NCI-H1694 treated with DMSO at 0.1 percent for 48 hours (cell line): ENCODE measurements at places on chromosomes 7 and 10.

DNA sequence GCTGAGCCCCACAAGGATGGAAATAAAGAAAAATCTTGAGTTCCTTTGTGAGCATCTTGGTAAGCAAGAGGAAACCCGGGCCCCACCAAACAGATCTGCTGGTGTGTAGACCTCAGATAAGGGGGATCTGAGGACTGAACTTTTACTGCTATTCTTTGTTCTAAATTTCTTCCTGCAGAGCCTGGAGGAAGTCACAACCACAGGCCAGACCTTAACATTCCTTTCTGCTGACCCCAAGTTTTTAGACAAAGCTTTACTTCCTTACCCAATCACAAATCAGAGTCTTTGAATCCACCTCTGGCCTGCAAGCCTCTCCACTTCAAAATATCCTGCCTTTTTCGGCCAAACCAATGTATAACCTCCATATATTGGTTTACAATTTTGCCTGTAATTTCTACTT lies 352.6 kb upstream of the AUTS2 start:
- no peak for DNase-seq

DNA sequence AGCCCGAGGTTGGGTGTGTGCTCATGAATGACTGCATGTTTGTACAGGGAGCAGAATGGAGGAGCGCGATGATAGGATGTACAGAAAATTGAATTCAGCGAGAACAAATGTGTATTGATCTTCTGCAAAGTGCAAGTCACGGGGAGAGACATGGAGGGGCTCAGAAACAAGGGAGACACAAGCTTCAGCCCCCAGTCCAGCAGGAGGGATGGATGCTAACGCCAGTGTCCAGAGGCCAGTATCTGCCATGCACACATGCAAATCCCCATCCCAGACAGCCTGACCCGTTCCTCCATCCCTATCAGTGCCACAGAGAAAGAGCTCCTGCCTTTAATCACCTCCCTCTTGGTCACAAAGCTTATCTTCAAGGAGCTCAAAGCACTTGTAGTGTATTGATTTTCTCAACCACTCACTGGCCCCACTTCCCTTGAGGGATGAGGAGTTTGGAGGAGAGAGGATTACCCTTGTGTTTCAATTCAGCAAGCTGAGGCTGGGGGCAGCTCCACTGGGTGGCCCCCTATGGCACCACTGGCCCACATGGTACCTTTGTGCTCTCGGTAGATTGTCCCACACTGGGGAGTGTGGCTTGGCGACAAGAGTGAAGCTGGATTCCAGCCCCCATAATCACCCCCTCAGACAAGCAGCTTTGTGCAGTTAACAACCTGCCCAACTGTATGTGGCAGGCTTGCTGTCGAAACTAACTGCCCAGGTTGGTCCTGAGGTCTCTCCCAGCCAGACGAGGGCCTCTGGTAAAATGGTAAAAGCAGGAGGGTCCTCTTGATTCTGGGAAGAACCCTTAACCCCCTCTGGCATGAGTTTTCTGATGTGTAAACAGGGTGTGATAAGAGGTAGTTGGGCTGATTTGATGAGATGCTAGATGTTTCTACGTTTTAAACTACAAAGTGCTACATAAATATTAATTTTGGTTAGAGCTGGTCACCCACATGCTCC lies 151.6 kb upstream of the UNC5B start:
- DNase-seq: no peak

- no peak for DNase-seq
Observed at GRCh38 chr7:28466341-28466740, 54.0 kb downstream of the CREB5 start.

DNA sequence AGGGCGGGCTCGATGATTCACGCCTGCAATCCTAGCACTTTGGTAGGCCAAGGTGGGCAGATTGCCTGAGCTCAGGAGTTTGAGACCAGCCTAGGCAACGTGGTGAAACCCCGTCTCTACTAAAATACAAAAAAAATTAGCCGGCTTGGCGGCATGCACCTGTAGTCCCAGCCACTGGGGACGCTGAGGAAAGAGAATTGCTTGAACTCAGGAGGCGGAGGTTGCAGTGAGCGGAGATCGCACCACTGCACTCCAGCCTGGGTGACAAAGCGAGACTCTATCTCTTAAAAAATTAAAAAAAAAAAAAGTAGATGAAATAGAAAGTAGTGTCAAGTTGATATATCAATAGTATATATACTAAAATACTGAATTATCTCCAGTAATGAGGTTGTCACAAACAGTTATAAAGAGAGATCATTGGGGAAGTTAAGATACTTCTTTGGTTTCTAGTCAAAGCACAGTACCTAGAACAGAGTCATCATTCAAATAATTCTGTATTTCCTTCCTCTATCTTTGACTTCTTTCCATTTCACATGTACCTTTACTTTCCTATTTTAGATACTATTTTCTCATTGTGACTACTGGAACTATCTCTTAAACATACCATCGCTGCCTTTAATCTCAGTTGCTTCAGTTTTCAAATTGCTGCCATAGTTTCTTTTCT lies 491.7 kb downstream of the GRM8 start:
- no peak for DNase-seq

- DNase-seq: no peak
Observed at GRCh38 chr7:158869876-158870275, 13.5 kb downstream of the DYNC2I1 start.

DNA sequence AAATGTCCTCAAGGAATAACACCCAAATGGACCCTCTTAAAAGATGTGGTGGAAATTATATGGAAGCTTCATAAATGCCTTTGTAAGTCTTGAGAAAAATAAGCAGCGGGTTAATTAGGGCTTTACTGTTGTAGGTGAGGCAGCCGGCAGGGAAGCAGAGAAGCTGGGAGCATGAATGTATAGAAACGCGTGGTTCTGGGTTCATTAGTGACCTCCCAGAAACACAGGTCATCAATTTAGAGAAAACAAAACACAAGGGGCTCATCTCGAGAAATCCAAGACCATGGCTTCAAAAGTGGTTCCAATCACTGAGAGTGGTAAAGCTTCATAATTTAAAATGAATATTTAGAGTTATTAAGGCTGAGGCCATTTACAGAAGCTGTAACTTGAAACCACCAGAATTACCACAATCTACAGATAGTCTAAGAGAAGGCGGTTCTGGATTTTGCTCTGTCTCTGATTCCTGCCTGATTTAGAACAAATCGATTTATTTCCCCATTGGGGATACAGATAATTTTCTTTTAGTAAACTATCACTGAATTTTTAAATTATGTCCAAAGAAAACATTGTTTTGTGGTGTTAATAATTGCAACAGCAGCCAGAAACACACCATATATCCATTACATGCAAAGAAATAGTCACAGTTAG lies 20.7 kb downstream of the GARIN1A start:
- DNase-seq: no peak

- DNase-seq: no peak
Observed at GRCh38 chr7:2530071-2530987, 10.8 kb downstream of the LFNG start.

DNA sequence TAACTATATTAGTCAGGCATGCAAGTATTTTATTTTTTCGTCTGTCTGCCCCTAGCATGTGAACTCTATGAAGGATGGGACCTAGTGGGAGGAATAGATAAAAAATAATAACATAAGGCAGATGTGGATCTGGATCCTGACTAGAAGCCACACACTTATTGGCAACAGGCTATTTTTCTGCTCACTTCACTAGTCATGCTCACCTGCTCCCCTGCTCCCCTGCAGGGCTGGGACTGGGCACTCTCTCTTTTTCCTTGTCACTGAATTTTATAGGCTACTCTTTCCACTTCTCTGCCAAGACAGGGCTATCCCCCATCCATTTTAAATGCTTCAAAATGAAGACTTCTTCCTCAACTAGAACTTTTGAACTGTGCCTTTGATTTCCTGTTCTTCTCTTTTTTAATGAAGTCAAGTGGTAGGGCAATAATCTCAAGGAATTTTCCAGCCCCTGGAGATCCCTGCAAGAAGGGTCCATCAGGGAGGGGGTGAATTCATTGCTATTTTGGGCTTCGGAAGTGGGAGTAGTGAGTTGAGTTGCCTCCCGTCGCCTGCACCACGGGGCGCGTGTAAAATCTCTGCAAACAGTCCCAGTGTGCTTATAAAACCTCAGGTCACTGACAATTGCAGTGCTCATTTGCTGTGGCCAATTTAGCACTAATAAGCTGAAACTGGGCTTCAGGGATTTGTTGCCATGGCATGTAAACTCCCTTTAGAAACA lies 156.7 kb upstream of the NPVF start:
- DNase-seq: peak; percentile 6

GRCh38 chr7:23938937-23939552 lies 229.0 kb downstream of the STK31 start:
- peak; percentile 22 for DNase-seq

DNA sequence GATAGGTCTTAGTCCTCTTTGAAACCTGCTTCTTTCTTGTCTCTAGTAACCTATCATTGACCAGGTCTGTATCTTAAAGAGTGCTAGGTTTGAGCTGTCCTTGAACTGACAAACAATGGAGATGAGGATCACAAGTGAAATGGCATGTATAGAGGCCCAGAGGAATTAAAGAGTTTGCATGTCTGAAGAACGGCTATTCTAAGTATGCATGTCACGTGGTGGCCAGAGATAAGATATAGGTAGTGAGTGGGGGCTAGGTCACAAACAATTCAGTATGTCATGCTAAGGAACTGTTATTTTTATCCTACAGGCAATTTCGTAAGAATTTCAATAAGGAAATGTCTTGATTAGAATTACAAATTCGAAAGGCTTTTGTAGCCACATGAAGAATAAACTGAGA lies 95.3 kb downstream of the SUGCT start:
- no peak for DNase-seq

- no peak for DNase-seq
Observed at GRCh38 chr7:83270407-83270806, 107.7 kb upstream of the PCLO start.

GRCh38 chr10:69086001-69086509 lies 1.8 kb upstream of the SRGN start:
- no peak for DNase-seq

- DNase-seq: no peak
Observed at GRCh38 chr7:66737667-66738066, 2.9 kb upstream of the RABGEF1 start.

DNA sequence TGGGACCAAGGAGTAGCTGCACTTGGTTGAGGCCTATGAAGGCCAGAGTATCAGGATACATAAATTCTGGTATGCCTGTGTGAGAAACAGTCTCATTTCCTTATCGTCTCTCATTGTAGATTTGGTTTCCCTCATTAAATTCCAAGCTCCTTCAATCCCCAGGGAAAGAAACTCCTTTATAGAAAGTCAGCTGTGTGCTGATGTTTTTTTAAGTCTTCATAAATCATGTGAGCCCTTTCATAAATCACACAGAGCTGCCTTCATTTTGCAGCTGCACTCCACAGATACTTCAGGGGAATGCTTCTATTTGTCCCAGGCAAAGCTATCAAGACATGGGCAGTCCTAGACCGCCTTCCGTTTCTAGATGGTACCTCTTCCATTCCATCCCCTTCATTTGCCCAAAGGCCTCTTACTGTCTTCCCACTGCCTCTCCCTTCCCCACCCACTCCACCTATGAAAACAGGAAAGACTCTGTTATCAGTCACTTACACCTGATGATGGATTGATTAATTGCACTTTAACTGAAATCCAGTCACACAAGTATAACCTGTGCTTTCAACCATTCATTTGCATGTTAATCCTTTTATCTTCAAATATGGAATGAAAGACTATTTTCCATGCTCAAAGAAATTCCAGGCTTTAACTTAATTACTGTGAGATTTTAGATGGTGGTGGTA lies 290.2 kb downstream of the C7orf25 start:
- no peak for DNase-seq

DNA sequence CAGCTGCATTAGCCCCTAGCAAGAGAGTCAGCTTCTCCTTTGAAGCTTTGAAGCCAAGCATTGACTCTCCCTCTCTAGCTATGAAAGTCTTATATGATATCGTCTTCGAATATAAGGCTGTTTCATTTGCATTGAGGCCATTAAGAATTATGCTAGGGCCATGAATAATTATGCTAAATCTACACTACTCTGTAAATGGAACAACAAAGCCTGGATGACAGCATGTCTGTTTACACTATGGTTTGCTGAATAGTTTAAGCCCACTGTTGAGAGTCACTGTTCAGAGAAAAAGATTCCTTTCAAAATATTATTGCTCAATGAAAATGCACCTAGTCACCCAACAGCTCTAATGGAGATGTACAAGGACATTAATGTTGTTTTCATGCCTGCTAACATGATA lies 52.8 kb downstream of the ZNF438 start:
- no peak for DNase-seq

DNA sequence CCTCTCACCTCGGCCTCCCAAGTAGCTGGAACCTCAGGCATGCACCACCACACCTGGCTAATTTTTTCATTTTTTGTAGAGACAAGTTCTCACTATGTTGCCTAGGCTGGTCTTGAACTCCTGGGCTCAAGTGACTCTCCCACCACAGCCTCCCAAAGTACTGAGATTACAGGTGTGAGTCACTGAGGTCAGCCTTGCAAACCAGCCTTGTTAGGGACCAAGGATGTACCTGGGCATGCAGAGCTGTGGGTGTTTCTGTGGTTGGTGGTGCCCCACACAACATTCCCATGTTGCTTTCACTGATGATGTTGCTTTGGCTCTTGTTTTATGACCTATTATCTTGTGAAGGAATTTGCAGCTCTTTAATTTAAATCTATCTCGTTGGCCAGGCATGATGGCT lies 54.8 kb downstream of the OTUD1 start:
- DNase-seq: no peak

GRCh38 chr10:133124357-133125211 lies 35.4 kb upstream of the KNDC1 start:
- DNase-seq: no peak

DNA sequence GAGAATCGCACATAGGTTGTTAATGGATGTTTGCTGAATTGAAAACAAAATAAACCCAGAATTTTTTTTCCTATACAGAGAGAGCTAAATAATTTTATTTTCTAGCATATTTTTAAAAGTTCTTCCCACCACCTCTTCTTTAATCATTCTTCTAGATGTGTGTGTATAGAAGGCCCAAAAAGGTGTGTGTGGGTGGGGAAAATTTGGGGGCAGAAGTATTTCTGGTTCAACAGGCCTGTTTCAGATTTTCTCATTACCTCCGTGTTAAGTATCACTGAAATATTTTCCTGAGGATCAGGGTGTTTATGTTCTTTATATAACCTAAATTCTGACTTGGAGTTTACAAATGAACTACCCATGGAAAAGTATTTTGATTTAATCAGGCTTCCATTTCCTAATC lies 144.2 kb upstream of the ZNF804B start:
- DNase-seq: no peak

DNA sequence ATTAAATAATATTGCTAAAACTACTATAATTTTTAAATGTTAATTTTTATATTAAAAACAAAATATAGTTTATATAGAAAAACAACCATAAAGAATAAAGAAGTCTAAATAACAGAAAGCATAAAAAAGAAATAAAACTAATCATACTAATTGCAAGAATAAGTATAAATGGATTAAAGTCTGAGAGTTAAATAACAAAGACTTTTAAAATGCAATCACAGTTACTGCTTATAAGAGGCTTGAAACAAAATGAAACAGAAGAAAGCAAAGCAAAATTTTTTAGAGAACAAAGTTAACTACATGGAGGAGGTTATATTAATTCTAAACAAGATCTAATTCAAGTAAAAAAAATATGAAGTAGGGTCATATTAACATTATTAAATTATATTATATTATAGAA lies 41.1 kb downstream of the PRR15 start:
- DNase-seq: no peak
